CD4-positive, alpha-beta T cell treated with Interferon gamma for 1 hour (primary cell): ENCODE measurements at places on chromosomes 2 and 18.

DNA sequence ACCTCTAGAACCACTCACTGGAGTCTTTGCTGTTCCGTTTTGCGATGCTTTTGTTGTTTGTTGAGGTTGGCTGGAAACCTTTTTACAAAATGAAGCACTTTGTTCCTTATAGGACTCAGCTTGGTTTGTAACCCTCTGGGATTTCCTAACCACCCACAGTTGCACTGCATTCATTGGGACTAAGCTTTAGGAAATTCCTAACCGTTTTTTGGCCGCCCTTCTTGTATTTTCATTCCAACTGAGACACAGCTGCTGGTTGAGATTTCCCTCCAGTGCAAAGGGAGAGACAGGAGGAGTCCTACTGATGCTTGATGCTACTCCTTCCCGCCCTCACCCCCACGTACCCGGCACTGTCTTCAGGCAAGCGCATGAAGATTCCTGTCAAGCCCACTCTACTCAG lies 6.1 kb upstream of the DIPK1C start:
- DNase-seq = no peak

DNA sequence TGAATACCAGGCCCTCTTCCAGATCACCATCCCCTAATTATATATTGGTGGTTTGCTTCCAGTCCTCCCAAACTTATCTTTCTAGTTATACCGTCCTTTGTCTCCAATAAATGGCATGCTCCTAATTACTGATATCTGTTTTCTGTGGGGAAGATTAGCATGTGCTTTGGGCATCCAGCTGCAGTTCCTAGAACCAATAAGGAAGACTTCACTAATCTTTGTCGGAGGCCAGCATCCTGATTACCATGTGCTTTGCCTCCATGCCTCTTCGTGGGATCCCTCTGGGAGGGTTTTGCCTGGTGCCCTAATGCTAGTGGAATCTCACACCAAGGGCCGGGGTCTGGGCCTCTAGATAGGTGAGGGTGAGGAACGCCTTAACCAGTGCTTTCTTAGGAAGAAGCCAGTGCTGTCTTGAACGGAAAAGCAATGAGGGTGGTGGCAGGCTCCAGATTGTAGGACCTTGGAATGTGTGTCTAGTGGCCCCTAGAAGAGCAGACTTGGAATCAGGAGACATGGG lies 47.7 kb downstream of the ACKR3 start:
- no peak for DNase-seq

DNA sequence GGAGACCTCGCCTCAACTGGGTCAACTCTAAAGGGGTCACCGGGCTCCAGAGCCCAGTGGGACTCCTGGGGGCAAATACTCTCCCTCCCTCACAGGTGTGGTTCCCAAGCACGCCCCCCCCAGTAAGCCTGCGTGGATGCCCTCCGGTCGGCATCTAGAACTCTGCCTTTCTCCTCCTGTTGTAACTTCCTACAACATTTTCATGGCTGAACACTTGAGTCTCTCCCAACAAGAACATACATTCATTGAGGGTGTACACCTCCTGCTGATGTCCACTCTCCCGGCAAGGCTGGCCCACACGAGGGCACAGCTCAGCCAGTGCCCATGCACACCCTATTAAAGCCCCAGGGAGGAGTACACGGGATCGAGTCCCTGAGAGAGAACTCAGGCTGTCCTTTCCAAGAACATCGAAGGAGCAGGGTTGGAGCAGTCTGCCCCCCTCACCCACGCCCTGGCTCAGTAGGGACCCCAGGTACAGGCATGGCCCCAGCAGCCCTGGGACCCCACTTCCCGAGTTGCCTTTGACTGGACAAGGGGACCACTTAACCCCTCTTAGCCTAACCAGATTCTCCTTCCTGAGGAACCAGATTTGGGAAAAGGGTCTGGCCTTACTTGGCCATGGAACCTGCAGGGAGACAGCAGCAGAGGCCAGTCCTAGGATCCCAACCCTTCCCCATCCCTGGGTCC lies 37.4 kb downstream of the FAM178B start:
- no peak for DNase-seq

GRCh38 chr2:229164545-229165249 lies 106.4 kb downstream of the PID1 start:
- no peak for DNase-seq
